ENCODE measurements at places on chromosomes 6 and 20.

GRCh38 chr20:61590236-61590635, 338.2 kb downstream of the CDH4 start:
- no peak for DNase-seq

DNA sequence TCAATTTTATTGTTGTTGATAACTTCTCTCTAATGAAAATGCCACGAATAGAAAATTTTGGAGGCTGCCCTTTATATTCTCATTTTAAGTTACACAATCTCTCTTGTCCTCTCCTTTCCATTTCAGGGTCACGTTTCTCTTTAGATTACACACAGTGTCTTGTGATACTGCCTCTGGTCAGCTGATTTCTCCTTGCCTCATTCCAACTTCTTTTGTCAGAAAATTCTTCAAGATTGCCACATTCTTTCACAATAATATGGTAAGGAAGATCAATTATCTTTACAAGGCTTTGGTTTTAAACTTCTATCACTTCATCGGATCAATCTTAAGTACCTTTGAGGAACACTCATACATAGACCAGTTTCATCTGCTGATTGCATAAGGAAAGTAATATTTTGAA, 370.3 kb downstream of the RFPL4B start:
- DNase-seq, result no peak

DNA sequence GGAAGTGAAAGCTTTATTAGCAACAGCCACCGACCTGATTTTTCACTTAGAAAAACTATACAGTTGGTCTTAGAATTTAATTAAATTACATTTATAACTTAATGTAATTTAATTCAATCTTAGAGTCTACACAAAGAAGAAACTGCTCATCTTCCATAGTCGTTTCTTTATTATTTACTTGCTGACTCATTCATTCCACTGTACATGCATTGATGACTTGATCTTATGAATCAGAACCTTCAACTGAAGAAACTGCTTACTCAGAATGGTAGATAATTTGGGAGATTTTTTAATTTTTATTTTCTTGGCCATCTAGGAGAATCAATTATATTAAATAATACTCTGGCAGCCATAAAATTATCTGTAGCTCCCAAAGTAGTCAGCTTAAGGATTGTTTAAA, 1021.6 kb upstream of the FLRT3 start:
- DNase-seq, result no peak

- no peak for DNase-seq
Observed at GRCh38 chr6:11341867-11342266, 109.4 kb upstream of the NEDD9 start.

DNA sequence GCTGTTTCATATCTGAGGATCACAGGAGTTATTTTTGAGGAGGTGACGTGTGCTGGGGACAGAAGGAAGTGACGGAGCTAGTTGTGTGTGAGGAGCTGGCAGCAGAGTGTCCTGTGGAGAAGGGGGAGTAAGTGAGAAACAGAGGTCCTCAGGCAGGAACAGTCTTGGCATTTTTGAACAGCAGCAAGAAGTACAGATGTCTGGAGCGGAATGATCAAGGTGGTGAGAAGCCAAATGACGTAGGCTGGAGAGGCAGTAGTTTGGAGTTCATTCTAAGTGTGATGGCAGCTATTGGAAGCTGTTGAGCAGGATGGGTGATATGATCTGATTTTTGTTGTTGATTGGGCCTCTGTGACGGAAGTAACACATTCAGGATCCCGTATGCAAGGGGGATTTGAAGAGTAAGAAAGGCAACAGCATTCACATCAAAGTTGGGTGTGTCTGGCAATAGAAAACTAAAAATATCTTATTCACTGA, 52.3 kb downstream of the SOBP start:
- DNase-seq, result no peak

DNA sequence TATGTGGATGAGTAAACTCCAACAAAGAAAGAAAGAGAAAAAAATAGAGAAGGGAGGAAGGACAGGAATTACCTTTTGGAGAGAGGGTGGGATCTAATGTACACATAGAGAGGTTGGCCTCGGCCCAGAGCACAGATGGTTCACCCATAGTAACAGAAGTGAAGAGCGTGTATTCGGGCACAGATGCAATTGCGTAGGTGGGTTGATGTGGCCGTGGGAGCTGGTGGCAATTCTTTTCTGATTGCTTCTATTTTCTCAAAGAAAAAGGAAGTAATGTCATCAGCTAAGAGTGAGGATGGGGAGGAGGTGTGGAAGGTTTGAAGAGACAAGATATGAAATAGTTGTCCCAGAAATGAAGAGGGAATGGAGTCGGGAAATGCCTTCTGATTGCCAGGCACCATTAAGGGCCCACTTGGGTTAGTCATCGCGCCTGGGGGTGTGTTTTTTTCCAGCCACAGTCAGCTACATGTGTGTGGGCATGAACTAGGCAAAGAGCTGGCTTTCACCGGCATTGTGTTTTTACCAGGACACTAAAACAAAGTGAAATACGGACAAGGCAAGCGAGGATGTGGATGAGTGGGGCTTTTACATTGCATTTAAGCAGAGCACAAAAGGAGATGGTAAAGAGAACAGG, 158.7 kb downstream of the SYNE1 start:
- DNase-seq, result no peak

Measured in hematopoietic multipotent progenitor cell treated with erythropoietin and hydrocortisone succinate and interleukin-3 and kit ligand, for 4 days (in vitro differentiated cells).